ENCODE measurements at places on chromosomes 3 and 15. TPM values are rescaled to one million over a fixed set of nuclear protein-coding genes. Genes with fewer than 3 reads are reported as not detected.

Gene SLC28A1
- total RNA-seq = 0.03 TPM

Gene PIK3CA
- total RNA-seq = 7.5 TPM

Gene GOLGA8M
- total RNA-seq = 0.07 TPM

Gene SOX14
- not detected for total RNA-seq

Gene COL8A1
- total RNA-seq = not detected

Gene DNAH12
- 0.09 TPM for total RNA-seq

Gene GHSR
- not detected for total RNA-seq

Gene TNNC1
- total RNA-seq = 1.2 TPM

Gene ITGA11
- 7.5 TPM for total RNA-seq

Gene ACTL6A
- total RNA-seq = 50.7 TPM

Gene TBCCD1
- 6.6 TPM for total RNA-seq

Gene COX5A
- 547 TPM for total RNA-seq

Gene LRRC49
- 3.8 TPM for total RNA-seq

Gene FOXB1
- total RNA-seq = not detected

Gene KIF15
- total RNA-seq = 7.9 TPM

Gene ARPC4
- 152 TPM for total RNA-seq

Gene FBXO40
- not detected for total RNA-seq

Gene ACSBG1
- 0.15 TPM for total RNA-seq

Gene HESX1
- total RNA-seq = 0.27 TPM

Gene DLG1
- total RNA-seq = 18.3 TPM

Gene VEPH1
- total RNA-seq = 0.70 TPM

Gene POLG
- 58.1 TPM for total RNA-seq

Gene ATP13A5
- not detected for total RNA-seq

Gene XIRP1
- total RNA-seq = 0.14 TPM

Gene CYP11A1
- total RNA-seq = 0.08 TPM

Gene CLRN1
- not detected for total RNA-seq

Gene CCDC54
- not detected for total RNA-seq
